ENCODE measurements at places on chromosomes 1 and 21. TPM values are rescaled to one million over a fixed set of nuclear protein-coding genes. Genes with fewer than 3 reads are reported as not detected.

CCDC185 gene
- not detected for total RNA-seq

CFAP107 gene
- not detected for total RNA-seq

TOMM20 gene
- total RNA-seq, result 82.7 TPM

PTPRC gene
- 4.4 TPM for total RNA-seq

BNIPL gene
- not detected for total RNA-seq

UAP1 gene
- 30.3 TPM for total RNA-seq

TTC4 gene
- total RNA-seq, result 16.5 TPM

LCE1B gene
- total RNA-seq, result not detected

KRTAP21-3 gene
- total RNA-seq, result not detected

CHI3L1 gene
- 13.1 TPM for total RNA-seq

MAP1LC3C gene
- total RNA-seq, result not detected

GCSAML gene
- 0.06 TPM for total RNA-seq

ARTN gene
- 0.14 TPM for total RNA-seq

WNT9A gene
- total RNA-seq, result 2.2 TPM

OPRD1 gene
- total RNA-seq, result not detected

IFI6 gene
- total RNA-seq, result 44.9 TPM

KCNJ15 gene
- total RNA-seq, result 0.07 TPM

ERI3 gene
- 48.0 TPM for total RNA-seq

CD48 gene
- 0.55 TPM for total RNA-seq

All from heart left ventricle (tissue), 16 donors.